ENCODE measurements at places on chromosomes 11 and 22. TPM values are rescaled to one million over a fixed set of nuclear protein-coding genes. Genes with fewer than 3 reads are reported as not detected.

Gene LRRC32
- 5.0 TPM for polyA plus RNA-seq

Gene TEX54
- polyA plus RNA-seq, result not detected

Gene C11orf97
- not detected for polyA plus RNA-seq

DNA sequence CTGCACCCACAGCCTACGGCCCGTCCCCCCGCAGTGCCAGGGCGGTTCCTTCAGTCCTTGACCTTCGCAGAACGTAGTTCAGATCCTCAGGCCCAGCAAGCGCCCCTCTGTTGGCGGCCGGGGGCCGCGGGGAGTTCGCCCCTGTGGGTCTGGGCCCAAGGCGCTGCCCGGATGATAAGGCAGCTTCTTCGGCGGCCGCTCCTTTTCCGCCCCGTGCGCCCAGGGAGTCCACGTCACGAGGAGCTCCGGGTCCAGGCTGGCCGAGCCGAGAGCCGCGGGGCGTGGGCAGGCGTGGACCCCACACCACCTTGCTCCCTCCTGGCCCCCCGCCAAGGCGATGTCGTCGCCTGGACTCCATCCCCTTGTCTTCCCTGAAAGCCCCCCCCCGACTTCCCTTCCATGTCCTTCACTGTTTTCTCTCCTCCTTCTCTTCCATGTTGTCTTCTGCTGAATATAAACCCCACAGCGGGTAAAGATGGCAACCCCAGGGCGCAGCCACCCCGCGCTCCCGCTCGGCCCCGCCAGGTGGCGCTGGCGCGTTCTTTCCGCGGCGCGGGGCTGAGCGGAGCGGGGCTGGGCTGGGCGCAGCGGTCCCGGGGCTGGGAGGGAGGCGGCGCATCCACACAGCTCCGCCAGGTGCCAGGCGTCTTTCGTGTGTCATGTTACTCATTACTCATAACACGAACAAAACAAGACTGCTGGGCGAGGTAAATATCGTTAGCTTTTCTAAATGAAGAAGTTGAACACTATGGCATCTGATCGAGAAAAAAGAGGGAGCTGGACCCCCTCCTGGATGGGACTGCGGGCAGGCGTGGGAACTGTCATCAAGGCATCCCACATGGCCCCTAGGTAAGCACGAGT lies 321.0 kb downstream of the NTM start:
- DNase-seq, result peak; percentile 17

DNA sequence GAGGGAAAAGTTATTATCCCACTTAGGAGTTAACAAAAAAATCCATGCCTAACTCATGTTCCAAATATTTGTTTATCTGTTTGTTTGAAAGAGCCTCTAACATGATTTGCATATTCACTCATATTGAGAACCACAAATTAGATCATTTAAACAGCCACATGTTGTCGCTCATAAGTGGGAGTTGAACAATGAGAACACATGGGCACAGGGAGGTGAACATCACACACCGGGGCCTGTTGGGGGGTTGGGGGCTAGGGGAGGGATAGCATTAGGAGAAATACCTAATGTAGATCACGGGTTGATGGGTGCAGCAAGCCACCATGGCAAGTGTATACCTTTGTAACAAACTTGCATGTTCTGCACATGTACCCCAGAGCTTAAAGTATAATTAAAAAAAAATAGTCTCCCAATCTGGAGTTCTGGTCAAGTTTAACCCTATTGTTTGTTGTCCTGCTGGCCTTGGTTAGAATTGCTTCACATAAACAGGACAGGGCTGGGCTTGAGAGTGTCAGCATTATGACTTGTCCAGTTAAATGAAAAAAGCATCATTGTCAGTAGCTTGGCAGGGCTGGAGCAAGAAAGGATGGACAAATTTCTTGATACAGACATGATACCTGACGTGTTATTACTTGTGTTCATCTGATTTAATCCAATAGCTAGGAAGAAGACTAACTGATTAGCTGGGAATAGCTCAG lies 57.8 kb upstream of the PSMA1 start:
- DNase-seq, result peak; percentile 18

DNA sequence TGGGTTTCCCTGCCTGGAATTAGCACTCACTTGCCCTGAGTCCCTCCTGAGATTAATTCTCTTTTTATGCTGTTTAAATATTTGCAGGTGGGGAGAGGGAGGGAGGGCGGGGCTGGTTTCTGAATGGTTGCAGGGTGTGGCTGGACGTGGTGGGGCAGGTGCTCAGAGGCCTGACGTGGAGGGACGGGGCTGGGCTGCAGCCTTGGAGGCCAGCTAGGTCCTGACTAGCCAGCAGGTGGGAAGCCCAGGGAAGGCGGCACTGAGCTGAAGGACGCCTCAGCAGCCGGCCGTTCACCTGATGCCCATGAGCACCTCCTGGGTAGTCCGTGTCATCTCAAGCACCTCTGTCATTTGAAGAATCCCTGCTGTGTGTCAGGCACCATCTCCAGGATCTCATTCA lies 21.3 kb downstream of the SGSM1 start:
- DNase-seq, result no peak

DNA sequence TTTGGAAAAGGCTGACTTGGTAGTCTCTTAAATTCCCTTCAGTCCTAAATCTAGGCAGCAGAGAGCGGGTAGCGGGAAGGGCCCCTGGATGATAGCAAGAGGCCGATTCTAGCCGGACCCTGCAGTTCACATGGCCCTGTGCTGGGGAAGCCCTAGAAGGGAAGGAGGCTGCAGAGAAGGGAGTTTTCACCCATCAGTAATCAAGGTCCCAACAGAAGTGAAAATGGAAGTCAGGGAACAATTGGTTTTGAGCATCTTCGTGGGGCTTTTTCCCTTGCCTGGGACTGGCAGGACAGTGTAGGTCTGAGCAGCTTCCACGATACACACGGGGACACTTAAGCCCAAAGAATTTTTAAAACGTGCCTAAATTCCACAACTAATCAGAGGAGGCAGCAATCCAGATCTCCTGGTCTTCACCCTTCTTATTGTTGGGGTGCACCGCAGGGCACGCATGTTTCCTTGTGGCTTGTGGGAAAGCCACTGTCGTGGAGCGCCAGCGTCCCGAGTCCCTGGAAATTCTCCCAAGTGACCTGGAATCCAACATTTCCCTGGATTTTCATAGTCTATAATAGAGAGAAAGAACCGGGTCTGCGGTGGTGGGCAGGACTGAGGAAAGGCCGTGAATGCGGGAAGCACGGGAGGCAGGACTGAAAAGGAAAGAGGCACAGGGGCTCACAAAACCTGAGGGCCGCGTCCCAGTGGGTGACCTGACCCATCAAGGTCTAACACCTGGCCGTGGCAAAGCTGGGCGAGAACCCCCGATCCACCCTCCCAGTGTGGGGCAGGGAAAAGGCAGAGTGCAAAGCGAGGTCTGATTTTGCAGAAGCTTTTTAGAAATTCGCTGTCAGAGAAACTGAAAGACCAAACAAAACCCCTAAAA lies 846 bp upstream of the OAF start:
- DNase-seq, result no peak
